ENCODE measurements at places on chromosomes 7 and 10. TPM values are rescaled to one million over a fixed set of nuclear protein-coding genes. Genes with fewer than 3 reads are reported as not detected.

Gene OR2A7
- 7.8 TPM for polyA plus RNA-seq

Gene ANKRD7
- polyA plus RNA-seq, result 4.1 TPM

DNA sequence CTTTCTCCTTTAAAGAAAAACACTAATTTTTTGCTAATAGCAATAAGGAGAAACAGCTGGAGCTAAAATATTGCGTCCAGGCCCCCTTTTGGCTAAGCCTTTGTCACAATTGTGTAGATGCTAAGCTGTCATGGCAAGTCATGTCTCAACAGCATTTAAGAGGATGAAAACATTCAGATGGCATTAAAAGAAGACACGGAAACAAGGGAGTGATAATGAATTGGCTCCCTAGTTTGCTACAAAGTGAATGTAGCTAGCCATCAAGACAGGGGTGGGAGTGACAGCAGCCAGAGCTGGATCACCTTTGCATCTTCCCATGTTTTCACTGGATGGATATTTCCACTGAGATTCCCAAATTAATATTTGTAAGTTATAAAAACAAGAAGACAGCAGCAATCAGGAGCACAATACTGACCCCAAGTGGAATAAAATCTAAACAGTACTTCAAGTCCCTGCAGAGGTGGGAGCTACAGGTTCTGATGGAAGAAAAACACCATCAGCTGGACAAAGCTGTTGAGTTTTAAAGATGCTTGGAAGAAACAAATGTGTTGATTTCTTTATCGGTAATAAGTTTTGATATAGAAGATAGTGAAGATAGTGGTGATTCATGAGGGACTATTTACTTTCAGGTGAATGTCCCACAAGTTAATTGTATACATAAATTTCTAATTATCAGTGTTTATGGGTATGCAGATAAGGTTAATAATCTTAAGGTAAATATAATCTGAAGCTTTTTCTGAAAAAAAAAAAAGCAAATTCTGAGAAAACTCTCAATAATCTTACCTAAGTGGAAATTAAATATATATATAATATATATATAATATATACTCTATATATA lies 129.4 kb downstream of the SLC16A9 start:
- peak; percentile 27 for DNase-seq

DNA sequence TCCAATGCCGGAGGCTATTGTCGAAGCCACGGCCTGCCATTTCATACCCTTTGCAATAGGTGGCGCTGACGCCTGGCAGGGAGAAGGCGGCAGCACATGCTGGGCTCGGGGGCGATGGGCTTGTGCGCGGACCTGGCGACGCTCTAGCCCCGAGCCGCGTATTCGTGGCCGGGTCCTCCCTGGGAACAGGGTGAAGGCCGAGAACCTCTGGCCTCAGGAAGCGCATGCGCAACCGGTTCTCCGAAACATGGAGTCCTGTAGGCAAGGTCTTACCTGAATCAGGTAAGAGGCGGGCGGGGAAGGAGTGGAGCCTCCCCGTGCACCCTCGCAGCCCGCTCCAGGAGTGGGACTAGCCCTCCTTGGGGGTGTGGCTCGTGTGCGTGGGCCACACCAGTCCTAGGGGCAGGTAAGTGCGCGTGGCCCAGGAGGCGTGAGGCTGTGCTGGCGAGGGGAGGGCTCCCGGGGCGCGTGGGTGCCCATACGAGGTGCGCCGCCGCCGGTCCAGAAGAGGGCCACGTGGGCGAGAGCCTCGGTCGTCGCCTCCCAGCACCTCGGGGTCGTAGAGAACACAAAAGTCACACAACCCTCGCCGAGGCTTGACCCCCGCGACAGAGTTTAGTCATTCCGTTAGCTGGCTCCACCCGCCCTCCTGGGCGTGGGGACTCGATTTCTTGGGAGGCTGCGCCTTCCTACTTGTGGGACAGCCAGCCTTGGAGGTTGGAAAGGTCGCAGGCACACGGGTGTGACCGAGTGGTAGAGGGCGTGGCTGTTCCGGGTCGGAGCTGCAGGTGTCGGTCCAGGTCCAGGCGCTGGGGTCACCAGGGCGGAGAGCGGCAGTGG lies 5.6 kb upstream of the MEST start:
- no peak for DNase-seq
